ENCODE measurements at places on chromosomes 11 and 22. TPM values are rescaled to one million over a fixed set of nuclear protein-coding genes. Genes with fewer than 3 reads are reported as not detected.

The SMIM35 gene
- total RNA-seq, result not detected

The SORL1 gene
- 64.0 TPM for total RNA-seq

The GUCY1A2 gene
- 5.3 TPM for total RNA-seq

The VSIG10L2 gene
- total RNA-seq, result not detected

The TUBA8 gene
- 1.6 TPM for total RNA-seq

The KRTAP5-9 gene
- 0.32 TPM for total RNA-seq

The APOL5 gene
- not detected for total RNA-seq

The SCGB1D2 gene
- not detected for total RNA-seq

The DRD2 gene
- total RNA-seq, result 0.33 TPM

The NXPE4 gene
- total RNA-seq, result 0.29 TPM

The MPZL2 gene
- 4.6 TPM for total RNA-seq

The APOA5 gene
- not detected for total RNA-seq

The C11orf97 gene
- not detected for total RNA-seq

The ACRV1 gene
- 0.29 TPM for total RNA-seq

The TYR gene
- not detected for total RNA-seq

The TIGD3 gene
- total RNA-seq, result not detected

The POU2AF3 gene
- 1.4 TPM for total RNA-seq

The MAPK12 gene
- 5.3 TPM for total RNA-seq

The SCGB1A1 gene
- total RNA-seq, result not detected

The NNMT gene
- total RNA-seq, result 2,750 TPM

The KRTAP5-8 gene
- not detected for total RNA-seq

The VSTM5 gene
- not detected for total RNA-seq

The OVOL1 gene
- total RNA-seq, result 5.1 TPM

The OSBP2 gene
- total RNA-seq, result 4.4 TPM

The CTSW gene
- total RNA-seq, result 4.0 TPM

The MORC2 gene
- total RNA-seq, result 12.8 TPM

The BTG4 gene
- total RNA-seq, result not detected

The CCDC87 gene
- total RNA-seq, result not detected

The DYNC2H1 gene
- 40.3 TPM for total RNA-seq

The CCDC83 gene
- not detected for total RNA-seq

The DDI1 gene
- not detected for total RNA-seq

The MYBPC3 gene
- total RNA-seq, result under 0.01 TPM

The MUC2 gene
- total RNA-seq, result not detected

The PEX16 gene
- total RNA-seq, result 22.1 TPM

The OR51A2 gene
- not detected for total RNA-seq

The BEST1 gene
- total RNA-seq, result 10.1 TPM

The OR8H3 gene
- total RNA-seq, result not detected

The UVRAG gene
- total RNA-seq, result 73.0 TPM

Measured in breast epithelium (tissue), 4 donors.